ENCODE measurements at places on chromosomes 12 and 14.

DNA sequence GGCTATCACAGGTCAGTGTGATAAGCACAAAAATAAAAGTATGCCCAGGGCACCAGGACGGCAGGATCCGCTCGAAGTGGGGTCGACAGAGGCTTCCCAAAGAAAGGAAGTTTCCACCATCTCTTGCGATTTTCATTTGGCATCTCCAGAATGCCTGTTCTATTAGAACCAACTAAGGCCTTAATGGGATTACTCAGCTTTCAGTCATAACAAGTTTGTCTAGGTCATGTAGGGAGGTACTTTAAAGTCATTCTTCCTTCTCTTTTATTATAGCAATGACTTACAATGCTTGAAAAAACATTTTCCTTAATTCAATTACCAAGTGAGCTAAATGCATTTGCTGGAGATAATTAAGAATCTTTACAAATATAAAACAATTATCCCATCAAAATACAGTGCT, 83.6 kb upstream of the DIO3 start:
- no peak for DNase-seq

GRCh38 chr14:100765296-100765695, 38.6 kb downstream of the DLK1 start:
- DNase-seq = no peak

DNA sequence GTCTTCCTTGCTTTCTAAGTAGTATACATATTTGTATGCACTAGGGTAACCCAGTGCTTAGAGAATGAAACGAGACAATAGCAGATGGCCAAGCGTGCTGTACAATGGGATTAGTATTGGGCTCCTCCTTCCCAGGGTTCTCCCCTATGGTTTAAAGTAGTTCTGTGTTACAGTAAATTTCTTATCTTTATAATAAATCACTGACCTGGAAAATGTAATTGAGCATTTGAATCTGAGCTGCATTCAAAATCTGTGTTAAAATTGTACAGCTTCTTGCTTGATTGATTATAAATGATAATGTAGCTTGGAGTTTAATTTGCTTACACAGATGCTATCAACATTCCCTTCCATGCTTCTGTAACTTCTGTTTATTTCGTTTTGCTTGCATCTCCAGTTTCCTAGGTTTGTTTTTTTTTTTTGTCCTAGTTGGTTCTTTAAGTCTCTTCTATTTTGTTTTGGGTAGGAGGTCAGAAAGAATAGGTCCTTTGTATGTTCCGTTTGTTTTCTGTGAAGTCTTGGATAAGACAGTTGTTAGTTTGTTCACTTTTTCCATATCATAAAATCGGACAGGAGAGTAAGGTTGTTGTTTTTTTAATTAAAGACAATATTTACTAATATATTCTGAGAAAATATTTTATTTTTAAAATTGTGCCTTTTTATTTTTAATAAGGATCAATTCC, 171.2 kb downstream of the ERC1 start:
- DNase-seq = no peak

GRCh38 chr12:106303202-106303820, 778 bp downstream of the TCP11L2 start:
- peak; percentile 74 for DNase-seq

GRCh38 chr12:5626151-5626550, 194.2 kb downstream of the NTF3 start:
- DNase-seq = no peak

DNA sequence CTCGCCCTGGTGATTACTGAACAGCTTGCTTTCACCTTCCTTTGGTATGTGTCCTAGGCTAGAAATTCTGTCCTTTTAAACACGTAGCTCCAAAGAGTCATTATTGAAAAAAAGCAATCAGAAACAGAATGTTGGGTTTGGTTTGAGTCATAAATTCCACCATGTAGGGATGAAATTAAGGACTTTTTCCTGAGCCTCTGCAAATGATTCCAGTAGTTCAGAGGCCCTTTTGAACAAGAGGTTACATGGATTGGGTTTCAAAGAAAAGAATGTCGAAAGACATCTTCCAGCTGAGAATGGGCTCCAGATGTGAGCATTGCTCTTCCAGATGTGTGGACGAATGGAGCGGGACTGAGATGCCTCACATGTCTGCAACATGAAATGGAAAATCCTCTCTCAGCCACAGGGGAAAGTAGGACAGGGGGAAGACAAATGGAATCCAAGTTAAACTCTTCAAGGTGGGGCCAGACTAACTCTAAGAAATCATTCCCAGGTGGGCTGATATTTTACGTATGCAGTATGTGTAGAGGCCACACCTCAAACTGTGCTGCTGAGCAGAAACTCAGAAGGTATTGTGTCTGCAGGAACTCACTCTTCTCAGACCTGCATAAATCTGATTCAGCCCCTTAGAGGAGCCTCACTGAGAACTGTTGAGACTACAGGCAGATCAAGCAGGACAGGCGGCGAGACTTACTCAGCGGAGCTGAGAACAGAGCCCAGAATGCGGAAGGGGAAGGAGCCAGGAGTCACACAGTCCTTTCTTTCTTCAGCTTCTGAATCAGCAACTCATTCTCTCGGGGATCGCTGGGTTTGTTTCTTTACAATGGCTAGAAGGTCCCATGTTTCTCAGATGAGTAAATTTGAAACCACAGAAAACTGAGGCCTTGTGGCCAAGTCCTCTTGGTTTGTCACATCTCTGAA, 23.3 kb upstream of the EMP1 start:
- peak; percentile 4 for DNase-seq

DNA sequence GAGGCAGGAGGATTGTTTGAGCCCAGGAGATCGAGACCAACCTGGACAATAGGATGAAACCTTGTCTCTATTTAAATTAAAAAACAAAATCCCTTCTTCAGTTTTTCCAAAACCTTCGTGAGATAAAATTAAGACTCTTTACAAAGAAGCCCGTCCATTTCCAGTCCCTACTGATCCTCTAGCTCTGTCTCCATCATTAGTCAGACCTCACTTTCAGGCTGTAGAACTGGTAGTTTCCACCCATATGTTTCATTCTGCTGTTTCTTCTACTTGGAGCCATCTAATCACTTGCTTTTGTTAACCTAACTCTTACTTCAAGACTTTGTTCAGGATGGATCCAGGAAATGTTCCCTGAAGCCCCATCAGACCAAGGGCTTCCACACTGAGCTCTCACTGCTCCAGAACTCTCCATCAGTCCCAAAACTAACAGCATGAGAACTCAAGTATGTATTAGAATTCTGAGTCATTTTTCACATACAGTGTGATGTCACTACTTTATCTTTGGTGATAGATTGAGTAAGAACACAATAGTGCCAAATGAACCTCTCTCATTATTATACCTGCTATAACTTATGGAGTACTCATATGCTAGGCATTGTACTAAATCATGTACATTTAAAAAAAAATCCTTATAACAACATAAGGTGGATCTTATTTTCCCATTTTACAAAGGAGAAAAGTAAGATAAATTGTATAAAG, 90.8 kb downstream of the PRICKLE1 start:
- DNase-seq = no peak

- no peak for DNase-seq
Measured at GRCh38 chr12:29374913-29375312, 6.1 kb downstream of the ERGIC2 start.

DNA sequence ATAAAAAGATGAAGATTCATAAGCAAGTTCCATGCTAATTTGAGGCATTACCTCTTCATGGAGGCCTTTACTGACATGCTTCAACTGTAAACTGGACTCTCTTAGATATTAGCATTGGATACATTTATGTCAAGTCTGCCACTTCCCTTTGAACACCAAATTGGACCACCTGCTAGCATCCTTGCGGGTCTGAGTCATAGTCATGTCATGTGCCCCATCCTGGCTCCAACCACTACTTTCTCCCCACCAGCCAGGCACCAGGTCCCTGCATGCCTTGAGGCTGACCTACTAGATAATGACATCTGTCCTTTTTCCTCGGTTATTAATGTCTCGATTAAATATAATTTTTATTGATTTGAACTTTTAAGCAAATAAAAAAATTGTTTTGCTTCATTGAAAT, 32.9 kb upstream of the EEA1 start:
- no peak for DNase-seq

- DNase-seq = no peak
Measured at GRCh38 chr12:130880411-130880885, 8.6 kb downstream of the RAN start.

GRCh38 chr12:104286516-104287482, 16.7 kb upstream of the EID3 start:
- peak; percentile 87 for DNase-seq

GRCh38 chr14:92982956-92983355, 60.0 kb downstream of the CHGA start:
- no peak for DNase-seq

GRCh38 chr12:120194534-120195395, at the start of gene GCN1:
Gene GCN1, minus strand, starts transcription at chr12:120194715. Its CDS starts 18 bp downstream, at chr12:120194697.
- peak; percentile 83 for DNase-seq

DNA sequence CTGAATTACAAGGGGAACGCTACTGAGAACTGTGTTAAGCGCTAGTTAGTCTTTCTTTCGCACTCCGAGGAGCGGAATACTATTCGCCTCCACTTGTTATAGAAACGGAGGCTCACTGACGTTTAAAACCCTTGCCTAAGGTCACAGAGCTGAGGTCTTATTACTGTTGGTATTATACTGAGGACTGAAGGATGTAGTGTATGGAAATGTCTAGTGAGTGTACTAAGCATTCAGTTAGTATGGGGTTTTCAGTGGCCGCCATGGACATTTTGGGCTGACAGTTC, 826 bp downstream of the ACADS start:
- no peak for DNase-seq

DNA sequence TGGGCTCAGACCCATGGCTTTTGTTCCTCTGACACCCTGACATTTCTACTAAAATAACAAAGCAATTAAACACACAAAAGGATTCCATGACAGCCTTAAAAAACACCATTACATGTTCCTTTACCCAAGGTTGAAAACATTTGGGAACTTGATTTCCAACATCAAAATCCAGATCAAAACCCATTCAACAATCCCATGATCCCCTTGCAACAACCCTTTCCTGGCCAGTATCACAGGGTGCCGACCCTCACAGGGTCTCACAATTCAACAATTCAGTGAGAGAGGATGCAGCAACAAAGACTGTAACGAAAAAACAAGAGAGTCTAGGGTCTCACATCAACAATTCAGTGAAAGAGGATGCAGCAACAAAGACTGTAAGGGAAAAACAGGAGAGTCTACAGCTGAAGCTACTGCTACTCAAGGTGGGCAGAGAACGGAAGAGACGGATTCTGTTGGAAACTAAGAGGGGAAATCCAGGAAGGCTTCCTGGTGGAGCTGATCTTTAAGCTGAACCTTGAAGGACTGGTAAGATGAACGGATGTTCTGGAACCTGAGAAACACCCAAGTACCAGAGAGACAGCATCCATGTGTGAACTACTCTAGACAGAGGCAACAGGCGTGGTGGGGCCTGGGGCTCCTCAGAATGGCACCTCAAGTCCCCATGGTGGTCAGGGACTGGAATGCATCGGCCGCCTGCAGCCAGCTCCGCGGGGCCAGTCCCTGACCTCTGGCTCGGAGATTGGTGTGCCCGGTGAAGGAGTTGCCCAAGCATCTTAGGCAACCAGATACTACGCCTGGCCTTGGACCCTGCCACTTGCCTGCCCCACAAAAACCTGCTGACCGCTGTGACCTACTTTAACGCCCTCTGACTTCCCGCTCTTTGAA, 22.7 kb upstream of the ZFP36L1 start:
- no peak for DNase-seq

DNA sequence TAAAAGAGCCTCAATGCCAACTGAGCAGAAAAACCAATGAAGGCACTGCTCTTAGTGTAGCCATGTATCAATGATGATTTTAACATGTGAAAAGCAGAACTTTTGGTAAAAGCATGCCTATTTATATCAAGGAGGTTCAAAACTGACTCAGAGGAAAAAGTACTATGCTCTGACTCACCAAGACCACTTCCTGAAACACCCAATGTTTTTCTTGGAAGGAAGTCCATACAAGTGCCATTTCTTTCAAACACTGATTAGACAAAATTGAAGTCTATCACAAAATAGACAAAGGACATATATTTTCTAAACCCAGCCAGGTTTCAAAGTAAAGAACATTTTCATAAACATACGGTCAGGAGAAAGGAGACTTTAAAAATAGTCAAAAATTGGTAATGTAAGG, 88.6 kb downstream of the EPS8 start:
- DNase-seq = no peak

DNA sequence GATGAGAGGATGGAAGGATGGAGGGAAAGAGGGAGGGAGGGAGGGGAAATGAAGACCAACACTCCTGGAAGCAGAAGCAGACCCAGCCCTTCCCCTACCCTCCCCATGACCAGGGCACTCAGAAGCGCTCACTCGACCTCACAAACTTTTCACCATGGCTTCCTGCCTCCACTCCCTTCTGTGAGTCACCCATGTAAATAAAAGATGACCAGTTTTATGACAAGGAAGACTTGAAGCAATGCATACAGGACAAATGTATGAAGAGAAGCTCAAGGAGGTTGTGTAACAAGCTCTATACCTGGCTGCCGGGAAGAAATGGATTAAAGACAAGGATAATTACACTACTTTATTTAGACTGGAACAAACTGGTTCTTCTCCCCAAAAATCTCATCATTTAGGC, 63.8 kb downstream of the CDC42BPB start:
- no peak for DNase-seq

DNA sequence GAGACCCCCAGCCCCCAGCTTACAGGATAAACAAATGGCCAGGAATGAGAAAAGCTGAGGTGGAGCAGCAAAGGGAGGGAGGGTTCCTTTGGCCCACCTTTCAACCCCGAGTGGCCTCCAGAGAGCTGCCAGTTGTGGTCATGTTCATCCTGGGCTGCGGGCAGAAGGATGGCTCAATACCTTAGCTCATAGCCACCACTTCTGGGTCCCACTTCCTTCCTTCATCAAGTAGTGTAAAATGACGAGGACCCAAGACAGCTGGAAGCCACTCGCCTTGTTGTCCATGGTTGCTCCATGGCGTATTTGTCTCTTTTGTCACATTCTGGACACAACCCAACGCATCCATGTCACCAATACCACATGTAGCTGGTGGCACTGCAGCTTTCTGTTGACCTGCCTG, 24.2 kb downstream of the CRACR2A start:
- DNase-seq = no peak

GRCh38 chr14:68695326-68695768, 97.5 kb downstream of the ZFP36L1 start:
- DNase-seq = peak; percentile 12

DNA sequence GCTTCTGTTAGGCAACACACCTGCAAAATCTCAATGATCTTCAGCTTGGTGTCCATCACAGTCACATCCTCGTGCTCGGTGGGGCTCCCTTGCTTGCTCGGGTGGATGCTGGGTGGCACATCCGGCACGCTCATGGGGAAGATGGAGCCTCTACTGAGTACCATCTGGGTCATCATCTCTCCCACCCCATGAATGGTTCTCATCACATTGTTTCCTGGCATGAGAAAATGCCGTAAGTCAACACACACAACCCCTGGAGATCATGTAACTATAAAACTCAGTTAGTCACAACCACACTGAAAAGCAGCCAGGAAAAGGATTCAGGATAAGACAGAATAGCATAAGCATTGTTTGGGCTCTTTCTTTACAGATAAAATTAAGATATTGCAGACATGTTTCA, 201.1 kb downstream of the ITPR2 start:
- no peak for DNase-seq

GRCh38 chr12:93078059-93078458, 149.0 kb upstream of the EEA1 start:
- no peak for DNase-seq

- DNase-seq = no peak
Measured at GRCh38 chr12:6952863-6953441, 1.8 kb downstream of the PTPN6 start.

GRCh38 chr14:69152181-69152901, 578 bp downstream of the DCAF5 start:
- peak; percentile 36 for DNase-seq

- DNase-seq = no peak
Measured at GRCh38 chr14:80211153-80212022, at the start of gene DIO2. Gene DIO2, minus strand, starts transcription at chr14:80211504. Its CDS starts 32 bp downstream, at chr14:80211472.

GRCh38 chr14:68148276-68148675, 328.7 kb downstream of the RAD51B start:
- DNase-seq = no peak
